SJCRH30 (cell line): ENCODE measurements at places on chromosomes 1 and 21.
A peak's percentile ranks its signal among the peaks of the same experiment; 100 is the strongest.

GRCh38 chr1:233038581-233038980, 88.2 kb downstream of the NTPCR start:
- no peak for DNase-seq

DNA sequence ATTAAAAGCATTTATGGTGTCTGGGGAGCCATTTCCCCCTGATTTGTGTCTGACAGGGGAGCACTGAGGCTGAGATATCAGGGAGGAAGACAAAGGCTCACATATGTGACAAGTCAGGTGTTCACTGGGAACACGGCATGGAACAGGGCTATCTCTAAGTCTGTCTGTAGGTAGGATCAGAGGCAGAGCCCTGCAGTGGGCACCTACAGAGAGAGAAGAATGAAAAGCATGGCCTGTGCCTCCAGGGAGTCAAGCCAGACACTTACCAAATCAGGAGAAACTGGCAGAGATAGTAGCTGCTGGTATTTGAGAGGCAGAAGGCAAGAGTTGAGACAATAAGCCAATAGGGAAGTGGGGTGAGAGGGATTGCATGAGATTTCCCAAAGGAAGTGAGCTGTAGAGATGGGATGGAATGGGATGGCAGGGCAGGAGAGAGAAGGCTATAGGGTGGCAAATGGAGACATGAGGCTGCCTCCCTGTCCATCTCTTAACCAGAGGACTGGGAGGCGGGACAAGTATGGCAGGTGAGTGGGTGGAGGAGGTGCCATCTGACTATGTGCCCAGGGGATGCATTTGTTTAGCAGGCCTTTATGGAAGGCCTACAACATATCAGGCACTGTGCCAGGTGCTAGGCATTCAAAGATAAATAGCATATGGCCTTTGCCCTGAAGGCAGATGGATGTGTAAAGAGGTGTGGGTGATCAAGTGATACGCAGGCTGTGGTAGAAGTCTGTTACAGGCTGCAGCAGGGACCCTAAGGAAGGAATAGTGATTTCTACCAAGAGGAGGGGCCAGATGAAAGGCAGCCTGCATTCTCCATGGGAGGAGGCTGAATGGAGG, 136.2 kb upstream of the IPO9 start:
- no peak for DNase-seq

GRCh38 chr1:198641966-198642668, 3.3 kb downstream of the PTPRC start:
- no peak for DNase-seq

- DNase-seq: no peak
Measured at GRCh38 chr1:26410706-26411623, at the start of gene LIN28A. LIN28A (plus strand) TSS chr1:26410817; CDS start chr1:26410892, 75 bp downstream.

DNA sequence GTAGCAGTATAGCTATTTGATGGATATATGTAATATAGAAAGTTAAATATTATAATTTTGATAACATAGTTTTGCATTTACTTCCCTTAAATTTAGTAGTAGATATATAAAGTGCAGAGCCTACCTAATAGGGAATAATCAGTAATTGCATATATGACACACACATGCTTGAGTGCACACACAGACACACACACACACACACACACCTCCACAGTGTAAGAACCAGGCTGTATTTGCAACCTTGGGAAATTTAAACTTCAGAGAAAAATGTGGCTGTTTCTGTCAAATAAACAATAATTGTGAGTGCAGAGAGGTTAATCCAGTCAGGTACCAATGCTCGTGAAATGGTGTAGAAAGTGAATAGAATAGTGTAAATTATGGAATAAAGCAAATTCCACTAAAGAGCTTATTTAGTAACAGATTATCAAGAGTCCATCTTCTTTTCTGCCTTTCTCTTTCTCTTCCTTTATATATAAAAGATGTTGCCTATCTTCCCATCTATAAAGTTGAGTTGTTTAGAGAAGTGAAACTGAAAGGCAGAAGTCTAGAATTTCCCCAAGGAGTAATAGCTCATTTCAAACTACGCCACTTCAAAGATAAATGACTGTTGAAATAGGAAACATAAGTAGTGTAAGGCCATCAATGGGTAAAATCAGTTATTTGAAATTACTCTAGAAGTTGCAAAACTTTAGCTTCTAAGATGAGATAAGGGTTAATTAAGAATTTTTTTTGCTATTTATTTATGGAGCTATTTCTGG, 273.7 kb downstream of the SRGAP2C start:
- no peak for DNase-seq

DNA sequence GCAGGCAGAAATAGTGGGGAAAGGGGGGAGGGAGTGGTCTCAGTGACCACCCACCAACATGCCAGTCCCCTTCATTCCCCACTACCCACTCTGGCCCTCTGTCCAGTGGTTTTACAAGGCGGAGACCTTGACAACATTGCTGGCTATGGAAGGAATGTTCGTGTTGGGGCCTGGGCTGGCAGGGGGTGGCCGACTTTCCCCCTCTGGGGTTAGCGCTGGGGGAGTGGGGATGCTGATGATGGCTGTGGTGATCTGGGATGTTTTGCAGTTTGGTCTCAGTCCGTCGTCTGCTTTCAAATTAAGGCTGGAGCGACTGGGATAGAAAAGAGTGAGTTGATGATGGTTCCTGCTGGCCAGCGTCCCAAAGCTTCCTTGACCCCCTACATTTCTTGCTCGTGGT, 20.3 kb downstream of the DDX20 start:
- no peak for DNase-seq

- no peak for DNase-seq
Measured at GRCh38 chr1:228274452-228275178, 66.8 kb downstream of the OBSCN start.

DNA sequence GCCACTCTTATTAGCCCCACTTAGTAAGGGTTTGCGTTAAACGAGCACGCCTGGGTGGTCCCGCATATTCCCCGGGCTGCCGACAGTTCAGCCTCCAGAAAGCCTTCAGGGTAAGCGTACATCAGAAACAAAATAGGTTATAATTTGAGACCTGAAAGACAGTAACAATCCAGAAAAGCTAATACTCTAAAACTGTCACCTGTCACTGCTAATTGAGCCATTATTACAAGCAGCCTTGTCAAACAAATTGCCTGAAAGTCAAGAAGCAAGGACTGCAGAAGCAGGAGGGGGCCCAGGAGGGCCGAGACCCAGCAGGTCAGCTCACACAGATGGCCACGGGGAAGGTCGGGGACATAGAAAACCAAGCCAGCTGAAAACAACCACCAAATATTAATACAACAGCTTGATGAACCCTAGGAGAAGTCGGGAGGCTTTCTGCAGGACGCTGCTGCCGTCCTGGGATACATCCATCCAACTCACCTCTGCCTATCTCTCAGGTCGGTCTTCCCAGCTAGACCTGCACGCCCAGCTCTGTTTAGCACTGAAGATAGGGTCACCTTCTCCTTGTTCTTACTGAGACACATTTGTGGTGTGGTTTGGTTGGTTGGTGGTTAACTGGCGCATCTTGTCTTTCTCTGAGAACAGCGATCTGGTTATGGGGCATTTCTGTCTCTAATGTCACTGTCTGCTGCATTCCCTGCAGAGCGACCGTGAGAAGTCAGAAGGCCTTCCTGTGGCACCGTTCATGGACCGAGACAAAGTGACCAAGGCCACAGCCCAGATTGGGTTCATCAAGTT, 110.8 kb downstream of the WDR4 start:
- DNase-seq: no peak

DNA sequence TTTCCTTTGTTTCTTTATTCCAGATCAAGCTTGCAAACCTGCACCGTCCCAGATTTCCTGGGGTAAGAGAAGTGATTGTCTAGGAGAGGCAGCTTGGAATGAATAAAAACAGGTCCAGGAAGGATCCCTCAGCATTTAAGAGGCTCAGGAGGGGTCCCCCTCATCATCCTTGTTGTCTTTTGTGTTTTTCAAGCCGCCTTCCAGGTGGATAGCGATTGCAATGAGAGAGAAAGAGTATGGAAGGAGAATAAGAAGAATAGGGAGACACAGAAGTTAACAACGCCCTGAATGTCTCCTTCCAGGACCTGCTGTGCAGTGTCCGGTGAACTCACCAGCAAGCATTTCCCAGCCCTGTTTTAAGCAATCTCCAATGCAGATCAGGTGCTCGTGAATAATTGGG, 8.5 kb downstream of the ERG start:
- no peak for DNase-seq

DNA sequence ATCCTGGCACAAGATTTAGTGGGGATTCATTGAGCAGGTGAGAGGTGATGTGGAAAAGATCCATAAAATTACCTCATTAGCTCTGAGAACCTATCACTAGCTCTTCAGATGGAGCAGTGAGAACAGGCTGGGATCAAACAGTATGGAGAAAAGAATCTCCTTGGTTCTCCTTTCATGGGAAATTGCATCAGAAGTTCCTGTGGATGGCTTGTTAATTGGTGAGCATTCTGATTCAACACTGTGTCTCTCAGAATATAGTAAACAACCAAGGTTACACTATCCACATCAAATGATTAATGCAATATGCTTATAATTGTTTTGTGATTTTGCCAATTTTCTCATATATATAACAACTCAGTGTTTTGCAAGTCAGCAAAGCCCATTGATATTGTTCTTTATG, 8.3 kb upstream of the CD55 start:
- no peak for DNase-seq

DNA sequence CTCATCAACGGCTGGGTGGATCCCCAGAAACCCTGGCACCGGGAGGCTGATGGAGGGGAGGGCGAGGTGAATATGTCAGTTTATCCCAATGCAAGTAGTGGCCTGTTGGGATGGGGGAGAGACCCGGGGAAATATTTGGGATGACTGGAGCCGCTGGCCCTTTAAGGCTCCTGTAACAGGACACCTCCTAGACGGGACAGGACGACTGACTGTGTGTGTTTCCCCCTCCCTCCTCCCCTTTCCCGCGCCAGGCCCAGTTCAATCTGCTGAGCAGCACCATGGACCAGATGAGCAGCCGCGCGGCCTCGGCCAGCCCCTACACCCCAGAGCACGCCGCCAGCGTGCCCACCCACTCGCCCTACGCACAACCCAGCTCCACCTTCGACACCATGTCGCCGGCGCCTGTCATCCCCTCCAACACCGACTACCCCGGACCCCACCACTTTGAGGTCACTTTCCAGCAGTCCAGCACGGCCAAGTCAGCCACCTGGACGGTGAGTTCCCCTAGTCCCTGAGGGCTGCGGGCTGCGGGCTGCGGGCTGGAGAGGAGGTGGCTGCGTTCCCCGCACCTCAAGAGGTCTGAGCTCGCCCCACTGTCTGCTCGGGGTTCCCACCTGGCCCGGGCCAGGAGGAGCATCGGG, 44.8 kb upstream of the CCDC27 start:
- no peak for DNase-seq

DNA sequence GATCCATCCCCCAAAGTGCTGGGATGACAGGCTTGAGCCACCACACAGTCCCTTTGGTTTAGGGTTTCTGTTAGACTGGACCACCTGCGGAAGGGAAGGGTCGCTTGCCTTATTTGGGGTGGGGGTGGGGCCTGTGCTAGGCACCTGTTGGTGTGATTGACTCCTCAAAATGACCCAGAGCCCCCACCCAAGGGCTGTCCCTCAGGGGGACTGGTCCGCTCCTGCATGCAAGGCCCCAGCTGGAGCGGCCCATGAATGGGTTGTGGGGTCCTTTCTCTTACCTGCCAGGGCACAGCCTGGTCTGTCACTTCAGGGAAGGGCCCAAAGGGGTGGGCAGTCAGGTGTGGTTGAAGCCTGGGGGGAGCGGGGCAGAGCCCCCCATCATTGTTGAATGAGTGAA, 1.8 kb upstream of the CSTB start:
- no peak for DNase-seq

GRCh38 chr1:203026666-203027663, 674 bp downstream of the PPFIA4 start:
- no peak for DNase-seq

GRCh38 chr1:39735731-39736130, 3.0 kb upstream of the PPIE start:
- no peak for DNase-seq

GRCh38 chr1:201883786-201884185, 4.9 kb upstream of the SHISA4 start:
- no peak for DNase-seq

DNA sequence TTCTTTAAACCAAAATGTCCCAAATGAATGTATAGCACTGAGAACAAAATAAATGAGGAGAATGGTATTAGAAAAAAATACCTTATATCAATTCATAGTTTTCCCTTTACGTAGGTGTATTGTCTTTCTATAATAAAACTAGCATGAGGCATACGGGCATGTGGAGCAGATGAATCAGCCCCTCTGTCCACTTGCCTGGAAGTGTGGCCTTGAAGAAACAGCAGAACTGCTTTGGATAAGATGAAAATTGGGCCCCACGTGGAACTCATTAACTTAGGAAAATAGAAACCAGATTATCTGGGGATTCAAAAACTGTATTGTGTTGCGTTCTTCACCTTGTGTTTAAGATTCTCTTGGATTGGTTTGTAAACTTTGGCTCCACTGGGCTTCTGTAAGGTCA, 356.8 kb upstream of the B3GALT2 start:
- no peak for DNase-seq

DNA sequence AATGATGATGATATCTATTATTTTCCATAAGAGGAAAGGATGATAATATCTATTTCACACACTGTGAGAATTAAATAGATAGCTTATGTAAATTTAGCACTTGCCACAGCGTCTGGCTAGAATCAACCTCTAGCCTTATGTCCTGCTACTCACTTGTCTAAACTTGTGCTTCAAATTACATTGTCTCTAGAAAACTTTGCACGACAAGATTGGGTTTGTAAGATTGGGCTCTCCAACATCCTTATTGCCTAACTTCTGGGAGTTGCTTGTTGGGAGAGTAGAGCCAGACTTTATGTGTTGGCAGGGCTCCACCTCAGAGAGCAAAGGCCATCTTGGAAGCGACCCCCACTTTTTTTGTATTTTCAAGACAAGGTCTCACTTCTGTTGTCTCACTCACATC, 50.0 kb upstream of the POGK start:
- DNase-seq: no peak

DNA sequence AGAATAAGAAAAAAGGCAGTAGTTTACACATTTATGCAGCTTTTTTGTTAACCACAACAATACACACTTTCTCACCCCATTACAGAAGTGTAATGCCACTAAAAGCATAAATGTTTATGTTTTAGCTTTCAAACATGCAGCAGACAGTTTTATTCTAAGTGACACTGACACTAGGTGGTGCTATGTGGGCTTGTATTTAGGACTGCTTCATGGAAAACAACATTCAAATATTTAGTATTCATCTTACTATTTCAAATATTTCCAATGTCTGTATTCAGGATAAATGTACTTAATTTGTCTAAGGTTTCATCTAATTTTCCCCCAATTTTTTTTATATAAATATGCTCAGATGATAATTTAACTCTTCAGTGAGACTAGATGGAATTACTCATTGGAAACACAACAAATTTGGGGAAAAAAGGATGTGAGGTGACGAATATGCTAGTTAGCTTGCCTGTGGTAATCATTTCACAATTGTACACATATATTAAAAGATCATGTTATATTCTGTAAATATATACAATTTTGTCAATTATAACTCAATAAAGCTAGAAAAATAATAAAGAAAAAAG, 71.4 kb downstream of the USP1 start:
- DNase-seq: peak; percentile 20

- no peak for DNase-seq
Measured at GRCh38 chr1:54315099-54315498, 91.1 kb downstream of the SSBP3 start.

GRCh38 chr1:206606867-206607266, 5.4 kb downstream of the EIF2D start:
- no peak for DNase-seq
